Spleen (tissue), 13 donors: ENCODE measurements at places on chromosomes 2 and 18. TPM values are rescaled to one million over a fixed set of nuclear protein-coding genes. Genes with fewer than 3 reads are reported as not detected.
A peak's percentile ranks its signal among the peaks of the same experiment; 100 is the strongest.

DNA sequence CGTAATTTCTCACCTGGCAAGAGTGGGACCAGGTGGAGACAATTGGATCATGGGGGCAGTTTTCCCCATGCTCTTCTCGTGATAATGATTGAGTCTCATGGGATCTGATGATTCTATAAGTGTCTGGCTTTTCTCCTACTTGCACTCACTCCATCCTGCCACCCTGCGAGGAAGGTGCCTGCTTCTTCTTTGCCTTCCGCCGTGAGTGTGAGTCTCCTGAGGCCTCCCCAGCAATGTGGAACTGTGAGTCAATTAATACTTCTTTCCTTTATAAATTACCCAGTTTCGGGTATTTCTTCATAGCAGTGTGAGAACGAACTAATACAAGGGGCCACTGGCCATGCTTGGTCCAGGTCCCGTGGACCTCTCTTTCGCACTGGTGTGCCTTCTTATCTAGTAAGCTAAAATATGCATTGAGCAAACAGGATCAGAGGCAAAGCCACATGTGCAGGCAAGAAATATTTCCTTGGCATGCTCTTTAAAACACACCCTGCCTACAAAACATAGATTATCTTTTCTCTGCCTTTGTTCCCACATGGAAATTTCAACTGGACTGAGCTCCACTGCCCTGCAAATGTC, 821.1 kb downstream of the TRIB2 start:
- DNase-seq: no peak
- no peak overlapping the region for H3K4me3 ChIP-seq
- no peaks in the 10 kb centered on the region for H3K36me3 ChIP-seq
- H3K27me3 ChIP-seq: no peaks in the 10 kb centered on the region
- no peak overlapping the region for H3K27ac ChIP-seq

GRCh38 chr2:46971929-46972328, 56.3 kb upstream of the MCFD2 start:
- H3K36me3 ChIP-seq: no peaks in the 10 kb centered on the region
- H3K27me3 ChIP-seq: no peaks in the 10 kb centered on the region
- no peak for DNase-seq
- no peak overlapping the region for H3K27ac ChIP-seq
- H3K4me1 ChIP-seq: peaks cover 42% of the 10 kb centered on the region
- H3K4me3 ChIP-seq: no peak overlapping the region

SCN3A gene
- polyA plus RNA-seq: 1.3 TPM

SGO2 gene
- polyA plus RNA-seq: 0.85 TPM

DNA sequence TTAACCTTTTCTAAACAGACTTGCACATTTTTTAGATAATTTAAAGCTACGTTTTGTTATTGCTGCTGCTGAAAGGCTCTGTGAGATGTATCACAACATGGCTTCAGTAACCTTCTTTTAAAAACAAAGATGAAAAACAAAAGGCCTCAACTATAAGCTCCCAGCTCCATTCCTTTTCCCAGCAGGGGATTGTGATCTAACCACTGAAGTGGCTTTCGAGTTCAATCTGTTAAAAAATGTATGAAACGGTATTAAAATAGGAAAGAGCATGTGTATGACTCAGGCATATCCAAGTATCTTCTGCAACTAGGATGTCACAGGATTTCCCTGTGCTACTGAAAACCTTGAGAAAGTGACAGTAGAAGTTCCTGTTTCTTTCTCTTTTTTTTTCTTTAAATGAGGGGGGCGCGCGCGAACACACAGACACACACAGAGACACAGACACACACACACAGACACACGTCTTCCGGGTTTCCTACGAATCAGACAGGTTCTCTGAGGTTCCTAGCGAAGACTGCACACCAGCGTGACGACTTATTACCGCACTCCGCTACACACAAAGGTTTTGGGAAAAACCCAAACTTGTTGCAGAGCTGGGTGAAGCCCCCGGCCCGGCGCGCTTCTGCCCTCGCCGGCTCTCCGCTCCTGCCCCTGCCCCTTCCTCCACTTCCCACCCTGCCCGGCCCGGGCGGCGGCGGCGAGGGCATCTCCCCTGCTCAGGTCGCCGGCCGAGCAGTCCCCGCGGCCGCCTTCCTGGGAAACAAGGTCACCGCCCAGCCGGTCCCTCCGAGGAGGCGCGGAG, 86.8 kb downstream of the RBMS1 start:
- peak; percentile 94 for DNase-seq
- peak overlapping the region; percentile 100 for H3K27ac ChIP-seq
- H3K36me3 ChIP-seq: no peaks in the 10 kb centered on the region
- no peaks in the 10 kb centered on the region for H3K27me3 ChIP-seq
